ENCODE measurements at places on chromosomes 5 and 9.
A peak's percentile ranks its signal among the peaks of the same experiment; 100 is the strongest.

GRCh38 chr9:5188060-5188984 lies 2.9 kb upstream of the INSL6 start:
- DNase-seq: no peak

DNA sequence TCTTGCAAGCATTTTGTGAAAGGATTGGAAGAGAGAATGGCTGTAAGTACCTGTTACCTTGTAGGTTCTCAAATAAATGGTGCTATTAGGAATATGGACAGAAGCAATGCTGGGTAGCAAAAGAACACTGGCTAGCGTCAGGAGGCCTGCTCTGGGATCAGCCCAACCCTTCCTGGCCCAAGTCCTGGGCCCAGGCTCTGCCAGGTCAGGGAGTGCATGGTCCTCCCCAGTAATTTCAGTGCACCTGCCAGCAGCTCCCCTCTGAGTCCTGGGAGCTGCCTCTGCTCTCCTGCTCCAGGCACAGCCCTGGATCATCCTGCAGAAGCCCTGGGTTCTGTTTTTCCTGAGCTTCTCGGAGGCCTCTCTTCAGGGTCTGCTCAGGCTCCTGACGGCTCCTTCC lies 89.5 kb upstream of the ARAP3 start:
- DNase-seq: no peak

DNA sequence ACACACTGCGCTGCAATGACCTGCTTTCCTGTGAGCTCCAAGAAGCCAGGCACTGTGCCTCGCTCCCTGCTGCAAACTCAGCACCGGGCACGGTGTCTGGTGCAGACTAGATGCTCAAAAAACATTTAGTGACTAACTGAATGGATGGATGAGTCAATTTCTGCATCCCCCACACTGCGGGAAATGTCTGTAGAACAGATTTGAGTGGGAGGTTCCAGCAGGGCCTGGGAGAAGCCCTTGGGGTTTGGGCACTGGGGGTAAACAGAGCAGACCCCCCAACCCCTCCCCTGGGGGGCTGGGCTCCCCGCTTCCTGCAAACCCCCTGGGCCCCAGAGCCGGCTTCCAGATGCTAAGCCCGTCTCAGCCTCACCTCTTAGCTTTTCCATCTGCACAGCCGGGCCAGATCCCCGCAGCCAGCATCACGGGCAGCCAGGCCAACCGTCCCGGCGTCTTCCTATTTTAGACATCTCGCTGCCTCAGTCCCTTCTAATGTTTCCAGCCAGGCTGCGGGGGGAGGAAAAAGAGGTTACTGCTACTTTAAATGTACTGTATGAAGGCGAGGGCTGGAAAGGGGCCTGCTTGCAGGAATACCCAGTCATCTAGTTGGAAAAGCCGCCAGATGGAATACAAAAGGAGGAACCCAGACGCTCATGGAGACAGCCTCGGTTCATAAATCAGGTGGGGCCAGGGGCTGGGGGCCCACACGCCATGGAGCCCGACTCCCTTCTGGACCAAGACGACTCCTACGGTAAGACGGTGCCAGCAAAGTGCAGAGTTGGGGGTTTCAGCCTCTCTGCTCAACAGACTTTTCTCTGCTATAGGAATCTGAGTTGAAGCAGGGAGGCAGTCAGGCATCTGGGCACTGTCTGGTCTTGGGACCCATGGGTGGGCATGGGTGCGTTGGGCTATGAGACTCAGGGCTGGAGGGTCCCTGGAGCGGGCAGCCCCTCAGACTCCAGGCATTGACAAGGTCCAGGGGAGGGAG lies 67.1 kb upstream of the GGTA1 start:
- DNase-seq: no peak

GRCh38 chr5:66805514-66806430 lies 209.6 kb downstream of the MAST4 start:
- DNase-seq: no peak

DNA sequence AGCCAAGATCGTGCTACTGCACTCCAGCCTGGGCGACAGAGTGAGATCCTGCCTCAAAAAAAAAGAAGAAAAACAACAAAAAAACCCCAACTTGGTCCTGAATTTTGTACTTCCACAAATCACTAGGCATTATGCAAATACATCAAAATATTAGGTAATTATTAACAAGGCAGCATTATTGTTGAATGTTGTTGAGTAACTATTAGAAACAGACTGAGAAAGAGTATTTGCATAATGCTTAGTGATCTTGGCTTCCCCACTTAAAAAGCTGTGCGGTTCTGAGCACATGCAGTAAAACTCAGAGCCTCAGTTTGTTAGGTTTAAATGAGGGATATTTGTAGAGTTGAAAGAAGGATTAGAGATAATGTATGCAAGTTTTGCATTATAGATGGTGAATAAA lies 64.2 kb downstream of the SCAMP1 start:
- no peak for DNase-seq

DNA sequence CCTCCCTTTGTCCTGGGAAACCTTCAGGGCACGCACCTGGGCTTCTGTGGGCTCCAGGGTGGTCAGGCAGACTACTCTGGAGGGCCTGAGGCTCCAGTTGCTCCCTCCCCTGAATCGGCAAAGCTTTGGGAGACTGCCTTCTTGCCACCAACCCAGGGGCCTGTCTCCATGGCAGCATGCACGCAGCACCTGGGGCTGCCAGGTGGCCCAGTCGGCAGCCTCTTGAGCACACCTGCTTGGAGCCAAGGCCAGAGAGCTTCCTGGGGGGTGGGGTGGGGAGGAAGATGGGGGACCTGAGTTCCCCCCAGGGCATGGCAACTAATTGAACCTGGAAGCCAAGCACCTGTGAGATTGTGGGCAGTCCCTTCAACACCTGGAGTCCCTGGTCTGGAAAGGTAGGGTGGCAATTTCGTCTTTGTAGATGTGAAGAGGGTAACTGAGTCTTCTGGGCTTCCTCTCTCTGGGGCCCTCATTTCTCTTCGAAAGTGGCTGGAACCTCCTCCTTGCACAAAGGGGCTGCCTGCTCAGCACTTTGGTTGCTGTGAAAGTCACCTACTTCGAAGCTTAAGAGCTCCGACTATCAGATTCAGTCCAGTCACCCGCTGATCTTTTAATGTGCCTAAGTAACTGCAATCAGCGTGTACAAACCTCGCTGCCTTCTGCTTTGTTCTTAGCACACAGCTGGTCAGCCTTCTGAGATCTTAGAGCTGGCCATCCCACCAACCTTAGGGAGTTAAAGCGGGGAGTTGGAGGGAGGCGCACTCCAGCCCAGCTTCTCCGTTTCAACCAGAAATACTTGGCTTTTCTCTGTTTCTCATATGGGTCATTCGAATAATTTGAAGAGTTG lies 4.0 kb downstream of the RNF183 start:
- no peak for DNase-seq

- DNase-seq: no peak
Observed at GRCh38 chr9:95935861-95936578, 60.5 kb downstream of the ERCC6L2 start.

GRCh38 chr9:136773386-136774044 lies 9.2 kb upstream of the LCN15 start:
- peak; percentile 80 for DNase-seq

DNA sequence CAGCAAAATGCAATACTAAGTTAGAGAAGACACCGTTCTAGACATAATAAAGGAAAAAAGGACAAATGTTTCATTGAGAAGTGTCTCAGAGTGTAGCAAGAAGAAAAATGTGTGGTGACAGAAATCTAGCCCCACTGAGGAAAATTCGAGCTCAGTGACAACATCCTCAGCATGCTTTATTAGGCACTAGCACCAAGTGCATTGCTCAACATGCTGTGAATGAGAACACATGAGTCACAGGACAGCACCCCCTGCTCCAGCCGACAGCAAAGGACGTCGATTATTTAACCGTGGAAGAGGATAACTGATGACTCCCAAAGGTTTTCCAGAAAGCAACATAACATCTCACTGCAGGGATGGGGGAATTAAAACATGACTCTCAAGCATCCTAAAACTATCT lies 182.7 kb downstream of the GNAQ start:
- peak; percentile 46 for DNase-seq

DNA sequence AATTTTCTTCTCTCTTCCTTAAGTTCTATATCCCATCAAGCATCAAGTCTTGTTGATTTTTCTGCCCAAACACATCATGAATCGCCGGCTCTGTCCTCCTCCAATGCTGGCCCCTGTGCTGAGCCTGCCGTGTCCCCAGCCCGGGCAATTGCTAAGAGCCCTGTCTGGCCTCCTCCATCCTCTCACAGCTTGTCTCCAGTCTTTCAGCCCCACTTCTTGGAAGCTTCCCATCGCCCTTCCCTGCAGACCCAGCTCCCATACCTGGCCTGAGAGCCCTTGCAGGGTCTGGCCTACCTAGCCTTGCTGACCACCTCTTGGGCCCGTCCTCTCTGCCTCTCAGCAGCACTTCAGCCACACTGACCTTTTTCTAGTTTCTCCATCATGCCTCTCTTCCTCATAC lies 61.9 kb downstream of the COL15A1 start:
- no peak for DNase-seq

DNA sequence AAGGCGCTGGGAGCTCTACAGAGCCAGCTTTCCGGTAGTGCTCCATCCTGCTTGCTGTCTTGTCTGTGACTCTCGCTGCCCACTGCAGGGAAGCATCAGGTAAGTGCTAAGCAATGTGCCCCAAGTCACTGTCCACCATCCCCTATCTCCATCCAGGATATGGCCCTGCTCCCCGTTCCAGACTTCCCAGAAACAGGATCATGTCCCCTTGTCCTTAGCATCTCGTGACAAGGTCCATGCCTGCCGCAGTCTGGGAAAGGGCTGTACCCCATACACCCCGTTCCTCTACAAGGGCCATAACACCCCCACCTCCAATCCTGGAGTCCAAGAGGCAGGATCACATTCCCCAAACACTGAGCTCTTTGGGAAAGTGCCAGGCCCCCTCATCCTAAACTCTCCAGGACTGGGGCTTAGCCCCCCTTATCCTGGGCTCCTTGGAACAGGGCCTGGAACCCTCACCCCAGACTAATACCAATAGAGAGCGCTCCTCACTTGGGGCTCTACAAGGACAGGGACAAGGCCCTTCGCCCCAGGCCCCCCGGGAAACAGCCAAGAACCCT lies 566 bp downstream of the RPP25L start:
- DNase-seq: no peak

GRCh38 chr9:21789541-21790037 lies 12.8 kb upstream of the MTAP start:
- DNase-seq: peak; percentile 88

DNA sequence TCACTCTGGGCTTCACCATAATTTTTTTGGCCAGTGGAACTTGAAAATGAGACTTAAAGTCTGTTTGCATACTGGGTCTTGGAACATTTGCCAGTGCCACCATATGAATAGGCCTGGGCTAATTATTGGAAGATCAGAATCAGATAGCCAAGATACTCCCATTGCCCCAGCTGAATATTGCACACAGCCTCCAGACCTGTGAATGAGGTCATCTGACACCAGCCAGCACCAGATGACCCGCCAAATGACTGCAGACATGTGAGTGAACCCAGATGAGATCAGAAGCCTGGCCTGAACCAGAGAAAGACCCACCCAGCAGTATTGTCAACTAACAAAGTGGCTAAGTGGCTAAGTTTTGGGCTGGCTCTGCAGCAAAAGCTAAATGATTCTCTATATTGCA lies 220.5 kb upstream of the MPDZ start:
- DNase-seq: peak; percentile 14

DNA sequence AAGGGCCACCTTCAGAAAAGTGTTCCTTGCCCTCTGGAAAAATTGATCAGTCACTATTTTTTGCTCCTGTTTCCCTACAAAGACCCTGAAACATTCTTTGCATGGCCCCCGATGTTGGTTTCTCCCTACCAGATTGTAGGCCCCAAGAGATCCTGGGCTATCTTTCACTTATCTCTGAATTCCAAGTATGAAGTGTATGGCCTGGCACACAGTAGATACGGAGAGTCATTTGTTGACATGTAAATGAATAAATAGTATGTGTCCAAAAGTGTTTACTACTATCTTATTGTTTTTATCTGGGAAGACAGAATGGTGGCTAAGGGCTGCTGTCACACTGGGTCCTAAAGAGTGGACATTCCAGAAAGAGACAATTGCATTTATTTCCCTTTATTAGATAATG lies 7.4 kb upstream of the ANKDD1B start:
- DNase-seq: no peak

DNA sequence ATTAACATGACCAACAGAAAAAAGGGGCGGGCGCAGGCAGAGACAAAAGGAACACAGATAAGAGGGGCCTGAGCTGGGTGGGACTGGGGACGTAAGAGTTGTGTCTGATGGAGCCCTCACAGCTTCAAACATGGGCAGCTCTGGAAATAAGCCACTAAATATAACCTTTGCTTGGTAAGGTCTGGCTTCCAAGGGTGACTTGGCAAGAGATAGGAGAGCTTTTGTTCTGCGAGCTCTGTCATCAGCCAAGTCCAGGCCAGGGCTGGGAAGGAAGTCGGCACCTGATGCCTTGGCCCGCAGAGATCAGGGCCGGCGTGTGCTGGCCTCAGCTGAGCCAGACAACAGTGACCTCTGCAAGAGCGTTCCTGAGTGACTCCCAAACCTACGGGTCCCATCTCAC lies 11.8 kb downstream of the TRUB2 start:
- DNase-seq: no peak

- no peak for DNase-seq
Observed at GRCh38 chr9:129445794-129446306, 175.1 kb downstream of the C9orf50 start.

DNA sequence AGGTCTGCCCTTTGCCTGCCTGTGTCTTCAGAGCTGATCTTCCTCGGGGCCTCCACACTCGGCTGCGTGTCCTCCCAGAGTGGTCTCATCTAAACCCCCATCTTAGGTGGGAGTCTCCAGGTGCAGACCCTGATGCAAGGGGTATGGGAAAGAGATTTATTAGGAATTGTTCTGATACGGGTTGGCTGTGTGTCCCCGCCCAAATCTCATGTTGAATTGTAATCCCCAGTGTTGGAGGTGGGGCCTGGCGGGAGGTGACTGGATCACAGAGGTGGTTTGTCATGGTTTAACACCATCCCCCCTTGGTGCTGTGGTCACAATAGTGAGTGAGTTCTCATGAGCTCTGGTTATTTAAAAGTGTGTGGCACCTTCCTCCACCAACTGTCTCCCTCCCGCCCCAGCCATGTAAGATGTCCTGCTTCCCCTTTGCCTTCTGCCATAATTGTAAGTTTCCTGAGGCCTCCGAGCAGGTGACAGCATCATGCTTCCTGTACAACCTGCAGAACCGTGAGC lies 208.4 kb downstream of the AOPEP start:
- DNase-seq: no peak

GRCh38 chr5:160547872-160548271 lies 126.2 kb downstream of the PTTG1 start:
- no peak for DNase-seq

DNA sequence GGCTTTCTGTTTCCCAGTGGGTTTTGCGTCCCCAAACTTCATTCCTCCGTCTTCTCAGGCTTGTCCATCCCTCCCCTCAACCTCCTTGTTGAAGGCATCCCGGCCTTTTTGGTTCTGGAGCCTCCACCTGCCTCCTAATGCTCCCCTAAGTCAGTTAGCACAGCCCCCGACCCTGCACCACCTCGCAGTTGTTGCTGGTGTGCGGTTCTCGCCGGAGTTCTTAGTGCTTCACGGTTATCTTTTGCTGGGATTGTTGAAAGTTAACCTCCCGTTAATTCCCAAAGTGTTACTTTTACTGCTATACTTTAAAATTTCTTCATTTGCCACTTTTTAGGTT lies 447 bp downstream of the UBLCP1 start:
- DNase-seq: no peak

GRCh38 chr9:96302021-96302420 lies at the start of gene HSD17B3:
TSS of gene HSD17B3 (minus strand) at chr9:96302176. CDS start at chr9:96302104, 72 bp downstream.
- DNase-seq: no peak

GRCh38 chr5:82544004-82544403 lies 265.9 kb upstream of the RPS23 start:
- DNase-seq: no peak

GRCh38 chr5:113489299-113489698 lies 1.0 kb upstream of the MCC start:
- no peak for DNase-seq
